Cerebellar nuclear complex (tissue), 1 donor: ENCODE measurements at places on chromosomes 12 and 14.

DNA sequence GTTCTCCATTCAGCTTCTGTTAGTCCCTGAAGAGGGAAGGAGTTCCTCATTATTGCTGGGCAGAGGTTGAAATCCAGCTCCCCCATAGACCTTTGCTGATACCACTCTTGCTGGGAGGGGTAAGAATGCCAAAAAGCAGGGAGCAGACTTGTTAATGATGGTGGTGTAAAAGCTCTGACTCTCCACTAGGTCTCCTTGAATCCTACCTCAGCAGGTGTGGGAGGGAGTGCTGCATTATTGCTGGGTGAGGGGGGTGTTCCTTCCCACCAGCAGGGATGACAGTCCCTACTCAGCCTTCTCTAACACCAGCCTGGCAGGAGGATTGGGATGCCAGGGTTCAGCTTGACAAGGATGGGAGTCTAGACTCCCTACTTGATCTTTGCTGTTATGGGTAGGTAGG is 185.8 kb upstream of the NOS1 start:
- DNase-seq = no peak

DNA sequence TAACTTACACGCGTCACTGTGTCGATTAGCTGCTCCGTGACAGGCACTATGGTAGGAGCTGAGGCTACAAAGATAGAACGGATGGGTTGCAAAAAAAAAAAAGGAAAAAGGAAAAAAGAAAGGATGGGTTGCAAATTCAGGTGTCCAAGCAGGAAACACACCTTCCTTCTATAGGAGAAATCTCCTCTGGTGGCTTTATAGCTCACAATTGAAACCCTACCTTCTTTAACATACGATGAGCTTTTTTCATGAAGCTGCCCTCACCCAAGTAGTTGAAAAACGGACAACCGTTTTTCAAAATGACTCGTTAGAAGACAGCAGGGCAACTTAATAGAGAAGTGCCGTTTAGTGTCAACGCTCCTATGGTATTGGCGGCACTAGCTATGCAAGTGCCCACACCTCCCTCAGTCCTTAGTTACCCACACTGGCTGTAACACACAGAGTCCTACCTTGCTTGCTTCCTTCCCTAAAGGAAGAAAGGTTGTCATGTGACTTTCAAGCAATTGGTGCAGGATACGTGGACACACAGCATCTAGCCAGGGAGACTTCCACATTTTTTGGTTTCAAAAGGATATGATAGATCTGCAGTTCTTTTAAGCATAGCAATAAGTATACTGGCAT is 682 bp upstream of the TRIP11 start:
- DNase-seq = peak; percentile 52

DNA sequence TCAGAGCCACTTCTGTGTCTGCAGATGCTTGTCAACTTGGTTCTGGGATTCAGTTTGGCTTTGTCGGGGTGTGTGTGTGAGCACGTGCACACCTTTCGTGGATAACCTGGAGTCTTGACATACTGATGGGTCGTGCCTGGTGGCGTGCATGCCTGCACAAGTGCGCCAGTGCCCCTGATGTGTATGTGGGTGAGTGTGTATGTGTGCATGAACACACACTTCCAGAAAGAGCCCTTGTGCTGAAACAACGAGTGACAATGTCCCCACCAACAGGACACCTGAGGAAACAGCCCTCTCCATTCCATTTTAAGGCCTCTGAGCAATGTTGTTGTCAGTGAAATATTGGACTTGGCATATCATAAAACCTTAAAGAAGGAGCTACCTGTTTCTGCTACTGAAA is 53.9 kb downstream of the SMUG1 start:
- no peak for DNase-seq

GRCh38 chr12:124764451-124764850 is 99.2 kb downstream of the SCARB1 start:
- no peak for DNase-seq

DNA sequence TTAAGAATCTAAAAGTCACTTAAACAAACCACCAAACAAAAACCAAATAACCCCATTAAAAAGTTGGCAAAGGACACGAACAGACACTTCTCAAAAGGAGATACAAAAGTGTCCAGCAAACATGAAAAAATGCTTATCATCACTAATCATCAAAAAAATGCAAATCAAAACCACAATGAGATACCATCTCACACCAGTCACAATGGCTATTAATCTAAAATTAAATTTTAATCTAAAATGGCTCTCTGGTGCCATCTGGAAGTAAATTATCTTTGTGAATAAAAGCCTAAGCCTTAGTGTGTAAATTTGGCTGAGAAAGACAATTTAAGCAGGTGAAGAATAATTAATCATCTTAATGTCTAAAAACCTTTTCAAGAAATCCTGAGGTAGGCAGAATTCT is 204.5 kb upstream of the PPFIA2 start:
- no peak for DNase-seq

DNA sequence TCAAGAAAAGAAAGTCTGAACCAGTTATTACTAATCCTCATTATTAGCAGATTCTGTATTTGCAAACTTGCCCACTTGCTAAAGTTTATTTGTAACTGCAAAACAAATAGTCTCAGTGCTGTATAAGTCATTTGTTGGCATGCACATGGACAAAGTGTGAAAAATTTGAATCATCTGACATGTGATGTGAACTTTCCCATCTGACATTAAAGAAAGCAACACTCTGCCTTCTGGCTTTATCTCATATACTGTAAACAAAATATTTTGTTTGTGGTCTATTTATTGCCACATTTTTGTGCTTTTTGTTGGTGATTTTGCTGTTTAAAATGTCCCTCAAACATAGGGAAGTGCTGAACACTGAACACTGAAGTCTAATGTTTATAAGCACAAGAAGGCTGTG is 513.8 kb downstream of the RPL10L start:
- DNase-seq = no peak

- DNase-seq = no peak
These were observed 242.2 kb upstream of the OR4E1 start for GRCh38 chr14:21915826-21916225.

DNA sequence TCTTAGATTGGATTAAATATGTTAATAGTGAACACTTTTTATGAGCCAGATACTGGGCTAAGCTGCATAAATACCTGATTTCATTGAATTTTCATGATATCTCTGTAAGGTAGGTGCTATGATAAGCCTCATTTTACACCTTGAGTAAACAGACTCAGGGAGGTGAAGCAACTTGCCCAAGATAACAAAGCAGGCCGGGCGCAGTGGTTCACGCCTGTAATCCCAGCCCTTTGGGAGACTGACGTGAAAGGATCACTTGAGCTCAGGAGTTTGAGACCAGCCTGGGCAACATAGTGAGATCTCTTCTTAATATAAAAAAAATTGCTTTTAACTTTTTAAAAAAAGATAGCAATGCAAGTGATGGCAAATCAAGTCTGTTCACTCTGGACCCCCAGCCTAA is 1.4 kb downstream of the GNB3 start:
- no peak for DNase-seq

DNA sequence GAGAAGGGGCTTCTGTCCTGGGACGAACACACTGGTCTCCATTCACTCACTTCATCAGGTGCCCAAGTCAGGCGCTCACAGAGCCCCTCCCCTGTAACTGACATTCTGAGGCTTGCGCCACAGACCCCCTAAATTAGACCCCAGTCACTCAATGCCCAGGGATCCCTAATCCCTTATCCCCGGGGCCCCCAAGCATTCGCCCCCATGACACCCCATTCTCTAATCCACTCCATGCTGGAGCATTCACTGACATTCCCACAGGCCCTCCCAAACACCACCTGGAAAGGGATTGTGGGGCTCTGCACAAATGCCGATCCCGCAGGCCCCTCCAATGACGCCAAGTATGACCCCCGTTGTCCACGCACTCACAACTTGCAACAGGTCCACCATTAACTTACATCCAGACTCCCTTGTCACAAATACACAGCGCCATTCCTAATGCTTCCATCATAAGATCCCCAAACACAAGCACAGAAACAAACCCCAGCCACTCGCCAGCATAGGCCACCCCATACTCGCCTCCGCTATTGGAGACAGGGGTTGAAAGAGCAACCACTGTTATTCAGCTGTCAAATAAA is 1.5 kb downstream of the ZNF605 start:
- no peak for DNase-seq

DNA sequence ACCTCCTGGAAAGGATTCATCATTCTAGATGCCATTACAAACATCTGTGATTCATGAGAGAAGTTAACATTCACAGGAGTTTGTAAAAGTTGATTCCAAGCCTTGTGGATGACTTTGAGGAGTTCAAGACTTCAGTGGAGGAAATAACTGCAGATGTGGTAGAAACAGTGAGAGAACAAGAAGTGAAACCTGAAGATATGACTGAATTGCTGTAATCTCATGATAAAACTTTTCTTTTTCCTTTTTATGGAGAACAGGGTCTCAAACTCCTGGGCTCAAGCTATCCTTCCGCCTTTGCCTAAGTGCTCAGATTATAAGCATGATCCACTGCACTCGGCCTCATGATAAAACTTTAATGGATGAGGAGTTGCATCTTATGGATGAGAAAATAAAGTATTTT is 64.5 kb upstream of the GTF2A1 start:
- DNase-seq = no peak

DNA sequence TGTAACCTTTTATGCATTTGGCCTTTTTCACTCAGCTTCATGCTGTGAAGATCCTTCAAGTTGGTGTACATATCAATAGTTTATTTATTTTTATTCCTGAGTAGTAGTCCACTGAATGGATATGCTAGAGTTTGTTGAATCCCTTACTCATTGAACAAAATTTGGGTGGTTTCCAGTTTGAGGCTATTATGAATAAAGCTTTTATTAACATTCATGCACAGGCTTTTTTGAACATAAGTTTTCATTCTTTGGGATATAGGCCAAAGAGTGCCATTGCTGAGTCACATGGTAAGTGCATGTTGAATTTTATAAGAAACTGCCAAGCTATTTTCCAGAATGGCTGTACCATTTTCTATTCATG is 59.5 kb upstream of the CAPRIN2 start:
- no peak for DNase-seq

DNA sequence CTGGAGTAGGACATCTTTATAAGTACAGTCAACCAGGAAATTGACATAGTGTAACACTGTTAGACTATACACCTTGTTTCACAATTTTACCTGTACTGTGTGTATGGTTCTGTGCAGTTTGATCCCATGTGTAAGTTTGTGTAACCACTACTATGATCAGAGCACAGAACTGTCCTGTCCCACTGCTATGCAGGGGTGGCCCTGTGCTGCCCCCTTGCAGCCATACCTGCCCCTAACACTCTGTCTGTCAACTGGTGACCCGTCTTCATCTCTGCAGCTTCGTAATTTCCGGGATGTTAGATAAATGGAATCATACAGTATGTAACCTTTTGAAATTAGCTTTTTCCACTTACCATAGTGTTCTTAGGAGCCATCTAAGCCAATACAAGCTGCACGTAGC is 58.7 kb upstream of the RD3L start:
- no peak for DNase-seq

GRCh38 chr12:121287267-121287954 is 9.1 kb downstream of the CAMKK2 start:
- DNase-seq = peak; percentile 80

- no peak for DNase-seq
These were observed 743 bp downstream of the NDUFA12 start for GRCh38 chr12:95002754-95003153.

GRCh38 chr12:90343966-90344365 is 611.0 kb downstream of the CCER1 start:
- no peak for DNase-seq

- no peak for DNase-seq
These were observed 106.0 kb downstream of the ITPR2 start for GRCh38 chr12:26726956-26727355.

DNA sequence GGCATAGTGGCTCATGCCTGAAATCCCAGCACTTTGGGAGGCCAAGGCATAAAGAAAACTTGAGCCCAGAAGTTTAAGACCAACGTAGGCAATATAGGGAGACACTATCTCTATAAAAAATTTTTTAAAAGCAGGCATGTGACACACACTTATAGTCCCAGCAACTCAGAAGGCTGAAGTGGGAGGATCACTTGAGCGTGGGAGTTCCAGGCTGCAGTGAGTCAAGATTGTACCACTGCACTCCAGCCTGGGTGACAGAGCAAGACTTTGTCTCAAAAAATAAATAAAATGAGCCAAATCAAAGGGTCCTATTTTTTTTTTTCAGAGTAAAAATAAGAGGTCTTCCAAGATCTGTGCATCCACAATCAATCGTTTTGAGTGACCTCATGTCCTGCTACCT is 237.6 kb downstream of the SLC16A7 start:
- no peak for DNase-seq

DNA sequence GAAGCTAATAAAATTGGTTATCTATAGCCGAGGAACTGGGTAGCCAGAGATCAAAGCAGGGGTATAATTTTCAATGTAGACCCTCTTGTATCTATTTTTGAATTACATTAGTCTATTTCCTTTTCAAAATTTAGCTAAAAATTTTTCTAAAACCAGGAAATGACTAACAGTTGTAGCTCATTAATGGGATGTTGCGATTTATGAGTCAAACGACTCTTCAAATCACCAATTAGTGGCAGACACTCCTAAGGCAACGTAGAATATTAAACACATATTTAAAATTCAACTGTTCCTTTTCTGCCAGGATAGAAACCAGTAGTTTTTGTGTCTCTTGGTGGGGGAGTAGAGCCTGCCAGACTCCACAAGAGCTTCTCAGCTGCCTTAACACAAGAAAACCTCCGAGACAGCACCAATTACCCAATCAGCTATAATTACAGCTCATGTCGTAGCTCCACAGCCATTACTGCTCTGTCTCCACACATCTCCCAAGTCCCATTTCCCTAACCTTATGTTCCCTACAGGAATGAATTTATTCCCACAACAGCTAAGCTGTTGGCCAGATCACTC is 26.9 kb downstream of the GCN1 start:
- DNase-seq = no peak

DNA sequence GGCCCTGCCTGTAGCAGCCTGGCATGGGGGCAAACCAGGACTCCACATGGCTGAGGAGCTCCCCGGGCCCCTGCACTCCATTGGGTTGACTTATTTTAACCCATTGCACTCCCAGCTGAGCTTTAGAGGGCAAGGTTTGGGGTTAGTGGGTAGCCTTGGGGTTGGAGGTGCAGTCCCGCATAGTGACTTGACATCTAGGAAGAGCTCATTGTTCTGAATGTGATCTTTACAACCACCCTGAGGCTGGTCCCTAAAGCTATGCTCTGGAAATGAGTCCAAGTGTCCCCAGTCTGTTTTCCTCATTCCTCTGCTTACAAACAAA is 36.4 kb downstream of the NFKBIA start:
- DNase-seq = no peak

DNA sequence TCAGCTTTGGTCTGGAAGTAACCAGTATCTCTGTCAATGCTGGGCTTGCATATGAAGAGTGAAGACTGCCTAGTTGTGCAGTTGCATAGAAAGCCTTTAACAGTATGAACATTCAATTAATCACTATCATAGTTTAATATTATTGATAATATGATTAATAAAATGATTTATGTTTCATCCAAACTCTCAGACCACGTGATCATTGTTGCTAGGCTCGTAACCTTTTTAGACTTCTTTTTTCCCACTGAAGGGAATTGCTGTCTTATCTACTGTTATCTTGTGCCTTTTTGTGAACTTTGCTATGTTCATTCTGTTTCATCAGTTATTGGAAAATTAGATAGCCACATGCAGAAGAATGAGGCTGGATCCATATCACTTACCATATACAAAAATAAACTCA is 536.4 kb upstream of the NOVA1 start:
- no peak for DNase-seq

- no peak for DNase-seq
These were observed 63.5 kb downstream of the ACACB start for GRCh38 chr12:109179927-109180326.

GRCh38 chr14:58829594-58829993 is 191.8 kb downstream of the DACT1 start:
- no peak for DNase-seq
